Activated CD4-positive, CD25-positive, alpha-beta regulatory T cell treated with anti-CD3 and anti-CD28 coated beads, Interleukin-2, amount 50 U/mL, for 16 hours (primary cell): ENCODE measurements at places on chromosomes 5 and 9.

- no peak for DNase-seq
These were observed 139.1 kb downstream of the SCAMP1 start for GRCh38 chr5:78499485-78499884.

DNA sequence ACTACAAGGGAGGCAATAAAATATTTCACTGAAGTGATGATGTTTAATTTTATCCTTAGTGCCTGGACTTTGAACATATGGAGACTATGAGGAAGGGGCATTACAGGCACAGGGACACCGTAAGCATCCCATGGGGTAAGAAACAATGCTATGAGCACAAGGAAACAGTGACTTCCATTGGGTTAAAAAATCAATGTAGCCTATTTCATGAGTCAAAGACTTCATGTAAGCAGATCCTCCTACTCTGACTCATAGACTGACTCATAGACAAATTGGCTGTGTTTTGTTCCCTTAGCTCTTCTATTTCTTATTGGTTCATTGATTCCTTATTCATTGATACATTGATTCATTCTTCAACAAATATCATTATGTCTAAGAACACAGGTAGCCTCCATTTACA is 351.0 kb downstream of the PRELID2 start:
- DNase-seq, result no peak

DNA sequence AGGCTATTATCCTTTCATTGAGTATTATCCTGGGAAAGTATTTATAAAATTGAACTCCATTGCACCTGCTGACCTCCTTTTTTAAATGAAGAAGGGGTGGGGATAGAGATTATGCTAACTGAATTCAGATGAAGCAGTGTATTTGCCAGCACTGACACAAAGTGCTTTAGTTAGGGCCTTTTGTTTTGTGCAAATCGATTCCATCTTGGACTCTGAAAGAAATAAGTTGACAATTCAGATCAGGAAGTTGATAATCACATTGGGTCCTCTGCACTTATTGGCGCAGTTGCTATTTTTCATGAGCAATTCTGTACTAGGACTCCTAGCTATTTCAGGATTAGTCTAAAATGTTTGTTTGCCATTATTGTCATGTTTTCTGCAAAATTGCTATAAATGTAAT is 101.6 kb upstream of the FSD1L start:
- no peak for DNase-seq

DNA sequence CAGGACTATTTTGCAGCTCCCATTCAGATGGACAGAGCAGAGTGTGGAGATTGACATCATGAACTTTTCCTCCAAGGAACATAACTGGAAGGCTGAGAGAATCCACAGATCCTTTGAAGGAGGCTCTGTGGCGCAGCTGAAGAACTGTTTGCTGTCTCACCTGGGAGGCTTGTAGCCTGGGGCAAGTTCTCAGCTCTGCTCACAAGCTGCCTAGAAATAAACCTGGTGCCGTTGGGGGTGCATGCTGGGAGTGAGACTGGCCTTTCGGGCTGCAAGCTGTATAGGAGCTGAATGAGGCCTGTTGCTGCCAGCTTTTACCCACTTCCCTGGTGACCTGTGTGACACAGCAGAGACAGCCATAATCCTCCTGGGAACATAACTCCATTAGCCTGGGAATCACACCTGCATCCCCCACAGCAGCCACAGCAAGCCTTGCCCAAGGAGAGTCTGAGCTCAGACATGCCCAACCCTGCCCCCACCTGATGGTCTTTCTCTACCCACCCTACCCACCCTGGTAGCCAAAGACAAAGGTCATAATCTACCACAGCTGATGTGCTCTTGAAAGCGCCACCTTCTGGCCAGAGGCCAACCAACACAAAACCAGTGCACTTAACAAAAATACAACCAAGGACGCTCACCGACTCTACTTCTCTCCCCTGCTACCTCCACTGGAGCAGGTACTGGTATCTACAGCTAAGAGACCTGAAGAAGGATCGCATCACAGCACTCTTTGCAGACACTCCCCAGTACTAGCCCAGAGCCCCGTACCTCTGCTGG is 205.1 kb upstream of the MRPS30 start:
- no peak for DNase-seq

DNA sequence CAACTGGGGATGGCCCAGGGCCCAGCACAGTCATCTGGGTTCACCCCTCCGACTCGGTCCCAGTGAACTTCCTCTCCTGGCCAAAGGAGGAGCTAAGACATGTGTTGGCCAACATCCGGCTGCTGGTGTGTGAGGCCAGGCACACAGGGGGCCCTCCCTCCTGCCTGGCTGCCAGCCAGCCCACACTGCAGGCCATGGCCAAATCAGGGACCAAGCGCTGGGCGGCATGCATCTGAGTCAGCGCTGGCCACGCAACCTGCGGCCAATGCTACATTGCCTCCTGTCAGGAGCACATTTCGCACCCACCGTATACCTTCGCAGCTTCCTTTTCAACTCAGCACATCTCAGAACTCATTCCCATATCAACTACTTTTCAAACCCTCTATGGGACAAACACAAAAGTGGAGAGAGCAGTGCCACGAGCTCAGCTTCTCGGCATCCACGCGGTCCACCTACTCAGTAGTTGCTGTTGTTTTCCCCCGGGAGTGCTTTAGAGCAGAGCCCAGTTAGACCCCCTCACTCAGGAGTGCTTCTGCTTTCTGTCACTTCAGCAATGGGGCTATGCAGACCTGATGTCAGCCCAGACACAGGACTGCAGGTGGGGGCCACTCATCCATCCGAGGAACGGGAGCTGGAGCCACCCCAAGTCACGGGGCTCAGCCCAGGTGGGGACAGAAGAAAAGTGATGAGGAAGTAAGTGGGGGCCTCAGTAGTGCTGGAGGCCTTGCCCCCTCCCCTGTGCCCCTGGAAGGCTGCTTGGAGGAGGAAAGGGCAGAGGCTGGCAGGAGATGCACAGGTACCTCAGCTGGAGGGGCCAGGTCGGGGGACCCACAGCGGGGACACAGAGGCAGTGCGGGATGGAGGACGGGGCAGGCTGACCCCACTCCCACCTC is 13.9 kb downstream of the NINJ1 start:
- DNase-seq, result no peak

GRCh38 chr5:118551031-118551430 is 437.3 kb downstream of the DTWD2 start:
- no peak for DNase-seq

- no peak for DNase-seq
These were observed 120.5 kb downstream of the SNX18 start for GRCh38 chr5:54638106-54638505.

DNA sequence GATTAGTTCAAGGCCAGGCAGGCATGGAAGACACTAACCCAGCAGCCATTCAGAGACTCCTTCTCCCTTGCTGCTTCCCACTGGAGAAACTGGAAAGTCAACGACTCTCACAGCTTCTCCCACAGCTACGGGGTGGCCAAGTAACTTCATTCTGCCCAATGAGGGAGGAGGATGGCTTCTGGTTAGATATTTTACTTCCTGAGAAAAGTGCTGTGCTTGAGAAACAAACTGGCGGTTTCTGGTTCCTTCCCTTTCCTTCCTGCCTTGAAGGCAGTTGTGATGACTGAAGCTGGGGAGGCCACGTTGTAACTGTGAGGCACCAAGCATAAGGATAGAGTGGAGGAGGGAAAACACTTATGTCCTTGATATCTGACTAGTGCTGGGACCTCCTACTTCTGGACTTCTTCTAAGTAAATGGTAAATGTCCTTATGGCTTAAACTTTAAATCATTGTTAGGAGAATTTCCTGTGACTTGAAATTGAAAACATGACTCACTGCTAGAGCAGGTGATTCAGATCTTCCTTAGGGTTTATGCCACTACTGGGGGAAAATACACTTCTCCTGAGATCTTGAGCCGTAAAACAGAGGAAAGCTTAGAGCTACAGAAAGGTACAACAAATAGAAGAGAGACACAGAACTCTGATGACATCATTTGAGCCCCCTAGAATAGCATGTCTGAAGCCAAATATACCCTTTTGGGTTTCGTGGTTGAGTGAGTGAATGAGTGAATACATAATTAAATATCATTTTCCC is 3.1 kb upstream of the GNPDA1 start:
- no peak for DNase-seq
